ENCODE measurements at places on chromosomes 7 and 10.

GRCh38 chr7:130995252-130996081 is 261.5 kb upstream of the KLF14 start:
- DNase-seq = no peak

- no peak for DNase-seq
These were observed 25.4 kb downstream of the HECW1 start for GRCh38 chr7:43137811-43138210.

DNA sequence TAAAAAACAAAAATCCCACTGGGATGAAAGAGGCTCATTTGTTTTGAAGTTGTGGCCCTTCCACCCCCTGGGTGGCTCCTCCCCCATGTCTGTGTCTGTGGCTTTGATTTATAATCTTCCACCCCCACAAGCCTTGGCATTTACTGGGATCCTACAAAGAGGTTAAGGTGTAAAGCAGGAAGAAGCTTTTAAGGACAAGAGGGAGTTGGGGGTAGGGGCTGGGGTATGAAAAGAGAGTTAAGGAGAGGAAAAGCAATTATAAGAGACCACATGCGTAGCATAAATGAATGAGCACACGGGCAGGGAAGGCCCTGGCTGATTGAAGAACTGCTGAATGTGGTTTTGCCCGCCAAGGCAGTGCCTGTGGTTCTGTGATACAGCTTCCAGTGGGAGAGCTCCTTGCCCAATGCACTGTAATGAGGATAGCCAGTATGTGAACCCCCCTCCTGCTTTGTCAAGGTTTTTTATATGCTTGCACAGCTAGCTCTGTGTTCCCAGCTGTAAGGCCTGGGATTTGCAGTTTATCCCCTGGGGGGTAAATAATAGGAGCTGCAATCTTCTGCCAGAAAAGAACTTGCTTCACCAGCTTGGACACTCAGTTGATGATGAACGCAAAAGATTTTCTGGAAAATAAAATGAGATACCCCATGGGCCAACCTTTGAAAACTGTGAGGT is 34.7 kb upstream of the KMT2E start:
- no peak for DNase-seq

DNA sequence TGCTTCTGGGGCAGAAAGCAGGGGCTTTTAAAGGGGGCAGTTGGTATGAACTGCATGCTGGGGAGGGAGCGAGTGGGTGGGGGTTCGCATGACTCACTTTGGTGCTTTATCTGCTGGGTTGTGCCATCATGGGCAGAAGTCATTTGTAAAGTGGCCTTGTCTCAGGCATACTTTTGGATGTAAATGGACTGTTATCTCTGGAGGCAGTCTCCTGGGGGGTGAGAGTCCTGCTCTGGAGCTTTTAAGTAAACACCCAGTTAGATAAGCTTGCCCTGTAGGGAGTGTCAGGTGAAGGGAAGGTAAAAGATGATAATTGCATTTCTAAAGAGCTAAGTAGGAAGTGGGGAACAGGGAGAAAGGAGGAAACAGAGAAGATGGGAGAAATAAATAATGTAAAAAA is 1.6 kb upstream of the GSTO1 start:
- DNase-seq = peak; percentile 85

DNA sequence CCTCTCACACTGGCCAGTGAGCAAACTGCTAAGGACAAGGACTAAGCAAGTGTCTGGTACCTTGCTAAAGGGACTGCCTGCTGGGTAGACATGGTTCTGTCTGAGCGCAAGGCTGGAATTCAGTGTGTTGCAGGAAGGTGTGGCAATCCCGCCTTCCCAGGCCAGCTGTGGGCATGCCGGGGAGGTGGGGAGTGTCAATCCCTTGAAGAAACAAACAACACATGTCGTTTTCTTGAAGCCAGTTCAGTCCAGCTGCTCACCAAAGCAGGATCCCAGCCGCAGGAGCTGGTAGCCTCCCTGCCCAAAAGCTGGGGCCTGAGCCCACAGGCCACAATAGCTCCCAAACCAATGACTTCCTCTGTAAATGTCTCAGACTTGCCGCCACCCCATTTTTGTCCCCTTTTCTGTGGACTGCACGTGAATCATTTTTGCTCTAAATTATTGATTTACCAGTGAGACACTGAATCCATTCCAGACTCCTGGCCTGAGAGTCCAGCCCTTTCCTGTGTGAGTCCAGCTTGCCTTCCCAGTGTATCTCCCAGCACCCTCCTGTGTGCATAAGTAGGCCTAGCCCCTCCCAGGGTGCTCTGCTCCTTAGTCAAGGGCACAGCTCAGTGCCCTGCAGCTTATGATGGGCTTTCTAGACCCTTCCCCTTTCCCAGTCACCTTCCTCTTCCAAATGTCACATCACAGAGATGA is 166.8 kb downstream of the RGS10 start:
- DNase-seq = no peak

DNA sequence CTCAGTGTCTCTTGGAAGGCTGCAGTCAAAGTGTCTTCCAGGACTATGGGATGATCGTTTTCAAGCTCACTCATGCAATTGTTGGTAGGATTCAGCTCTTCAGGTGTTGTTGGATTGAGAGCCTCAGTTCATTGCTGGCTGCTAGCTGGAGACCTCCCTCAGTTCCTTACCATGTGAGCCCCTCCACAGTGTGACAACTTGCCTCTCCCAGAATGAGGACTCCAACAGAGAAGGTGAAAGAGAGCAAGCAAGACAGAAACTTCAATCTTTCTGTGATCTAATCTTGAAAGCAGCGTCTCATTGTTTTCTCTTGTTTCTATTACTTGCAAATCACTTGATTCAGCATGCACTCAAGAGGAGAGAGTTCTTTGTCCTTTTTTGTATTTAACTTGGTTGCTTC is 22.5 kb downstream of the MGAM start:
- no peak for DNase-seq
